Daoy (cell line): ENCODE measurements at places on chromosomes 7 and 10. TPM values are rescaled to one million over a fixed set of nuclear protein-coding genes. Genes with fewer than 3 reads are reported as not detected.

GRCh38 chr10:78336402-78336791, 302.7 kb downstream of the RPS24 start:
- DNase-seq: peak; percentile 61

- DNase-seq: no peak
These were observed 60.9 kb downstream of the SLC16A9 start for GRCh38 chr10:59648711-59649201.

GRCh38 chr10:93370961-93371360, 111.2 kb downstream of the MYOF start:
- DNase-seq: no peak

GRCh38 chr7:42650171-42650570, 261.7 kb downstream of the C7orf25 start:
- no peak for DNase-seq

DNA sequence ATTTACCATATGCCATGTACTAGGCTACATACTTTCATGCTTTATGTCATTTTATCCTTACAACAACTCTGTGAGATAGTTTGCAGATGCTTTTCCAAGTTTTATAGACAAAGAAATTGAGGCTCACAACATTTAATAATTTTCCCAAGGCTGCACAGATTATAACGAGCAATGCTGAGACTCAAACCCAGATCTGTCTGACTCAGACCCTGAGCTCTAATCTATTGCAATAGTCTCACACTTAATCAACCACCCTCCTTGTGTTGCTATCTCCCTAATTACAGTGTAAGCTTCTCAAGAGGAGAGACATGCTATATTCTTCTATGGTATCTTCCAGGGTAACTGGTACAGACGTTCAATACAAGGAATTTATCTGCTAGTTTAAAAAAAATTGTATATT, 247.6 kb downstream of the WDR11 start:
- no peak for DNase-seq

- no peak for DNase-seq
These were observed 1.5 kb upstream of the MIOS start for GRCh38 chr7:7565018-7565680.

DNA sequence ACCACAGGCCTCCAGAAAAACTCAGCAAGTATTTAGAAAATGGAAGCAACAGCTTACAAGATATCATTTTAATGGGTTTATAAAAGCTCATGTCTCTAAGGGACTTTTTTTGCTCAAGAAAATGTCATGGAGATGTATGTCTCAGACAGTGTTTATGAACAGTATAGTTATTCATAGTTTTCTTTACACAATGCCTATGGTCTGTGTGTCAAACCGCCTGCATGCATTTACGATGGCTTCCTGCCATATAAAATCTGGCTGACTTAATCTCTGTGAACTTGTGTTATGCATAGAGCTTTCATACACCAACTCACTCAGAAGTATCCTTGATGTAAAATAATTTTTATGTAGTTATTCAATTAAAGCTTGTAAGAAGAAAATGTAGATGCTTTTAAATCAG, 1314.2 kb upstream of the LRRTM3 start:
- DNase-seq: no peak

Gene ODAD2
- 1.9 and 2.3 TPM in 2 replicates for total RNA-seq

Gene CUZD1
- total RNA-seq: 0.77 and 1.4 TPM in 2 replicates

Gene TRIL
- 0.11 and 0.15 TPM in 2 replicates for total RNA-seq

Gene ARHGAP22
- 6.2 and 17.1 TPM in 2 replicates for total RNA-seq
